Activated T-cell treated with anti-CD3 and anti-CD28 coated beads, Interleukin-2, amount 50 U/mL, for 24 hours (primary cell): ENCODE measurements at places on chromosomes 5 and 9.

DNA sequence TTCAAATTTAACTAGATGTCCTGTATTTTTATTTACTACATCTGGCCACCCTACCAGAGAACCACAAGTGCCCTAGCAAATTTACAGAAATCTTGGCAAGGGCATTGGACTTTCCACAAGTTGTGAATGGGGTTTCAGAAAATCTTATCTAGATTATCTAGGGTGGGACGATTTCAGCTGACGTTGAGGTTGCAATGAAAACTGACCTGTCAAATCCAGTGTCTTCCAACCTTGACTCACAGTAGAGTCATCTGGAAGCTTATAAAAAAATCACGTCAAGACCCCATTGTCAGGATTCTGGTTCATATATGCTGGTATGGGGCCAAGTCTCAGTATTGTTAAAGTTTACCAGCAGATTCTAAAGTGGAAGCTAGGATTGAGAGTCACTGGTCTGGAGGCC, 109.6 kb upstream of the ACTBL2 start:
- DNase-seq, result no peak

DNA sequence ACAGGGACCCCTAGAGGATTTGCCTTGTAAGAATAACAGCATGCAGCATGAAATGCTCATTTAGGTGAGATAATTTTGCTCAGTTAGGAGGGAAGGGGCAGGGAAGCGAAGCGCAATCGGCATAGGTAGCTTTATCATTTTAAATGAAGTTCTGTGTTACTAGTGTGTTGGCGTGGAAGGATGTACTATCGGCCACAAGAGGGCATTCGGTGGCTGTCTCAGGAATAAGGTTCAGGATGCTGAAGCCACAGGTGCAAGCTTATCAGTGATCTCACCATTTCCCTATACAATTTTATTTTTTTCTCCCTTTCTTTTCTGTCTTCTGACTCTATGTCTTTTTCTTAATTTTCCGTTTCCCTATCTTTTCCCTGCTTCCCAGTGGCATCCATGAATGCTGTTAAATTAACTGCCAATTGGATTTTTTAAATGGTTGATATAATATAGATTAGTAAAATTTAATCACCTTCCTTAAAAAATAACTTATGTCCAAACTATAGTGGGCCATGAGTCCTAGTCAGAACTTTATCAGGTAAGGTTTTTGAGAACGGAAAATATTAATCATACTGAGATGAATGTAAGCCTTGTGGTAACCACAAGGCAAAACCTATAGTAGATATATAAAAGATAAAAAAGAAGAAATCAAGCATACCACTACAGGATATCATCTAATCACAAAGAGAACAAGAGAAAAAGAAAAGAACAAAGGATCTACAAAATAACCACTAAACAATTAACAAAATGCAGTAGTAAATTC, 1.2 kb upstream of the INSL6 start:
- peak; percentile 45 for DNase-seq

- no peak for DNase-seq
Measured at GRCh38 chr5:129459450-129459776, 685 bp upstream of the ADAMTS19 start.

GRCh38 chr5:75185763-75186162, 50.9 kb downstream of the ANKRD31 start:
- DNase-seq, result no peak

DNA sequence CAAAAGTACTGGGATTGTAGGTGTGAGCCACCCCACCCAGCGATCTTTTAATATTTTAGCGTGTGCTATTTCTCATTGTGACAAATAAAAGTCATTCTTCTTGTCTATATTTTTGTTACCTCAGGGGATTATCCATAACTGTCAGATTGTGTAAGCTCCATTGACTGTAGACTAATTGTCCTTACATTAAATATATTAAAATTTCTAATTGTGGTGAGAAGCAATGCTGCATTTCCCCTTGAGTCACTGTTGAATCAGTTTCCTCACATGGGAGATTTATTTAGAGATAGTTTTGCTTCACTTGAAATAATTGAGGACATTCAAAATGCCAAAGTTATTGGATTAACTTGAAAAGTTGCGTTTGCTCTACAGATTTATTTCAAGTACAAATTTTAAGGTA, 782.4 kb upstream of the WWC1 start:
- DNase-seq, result no peak

DNA sequence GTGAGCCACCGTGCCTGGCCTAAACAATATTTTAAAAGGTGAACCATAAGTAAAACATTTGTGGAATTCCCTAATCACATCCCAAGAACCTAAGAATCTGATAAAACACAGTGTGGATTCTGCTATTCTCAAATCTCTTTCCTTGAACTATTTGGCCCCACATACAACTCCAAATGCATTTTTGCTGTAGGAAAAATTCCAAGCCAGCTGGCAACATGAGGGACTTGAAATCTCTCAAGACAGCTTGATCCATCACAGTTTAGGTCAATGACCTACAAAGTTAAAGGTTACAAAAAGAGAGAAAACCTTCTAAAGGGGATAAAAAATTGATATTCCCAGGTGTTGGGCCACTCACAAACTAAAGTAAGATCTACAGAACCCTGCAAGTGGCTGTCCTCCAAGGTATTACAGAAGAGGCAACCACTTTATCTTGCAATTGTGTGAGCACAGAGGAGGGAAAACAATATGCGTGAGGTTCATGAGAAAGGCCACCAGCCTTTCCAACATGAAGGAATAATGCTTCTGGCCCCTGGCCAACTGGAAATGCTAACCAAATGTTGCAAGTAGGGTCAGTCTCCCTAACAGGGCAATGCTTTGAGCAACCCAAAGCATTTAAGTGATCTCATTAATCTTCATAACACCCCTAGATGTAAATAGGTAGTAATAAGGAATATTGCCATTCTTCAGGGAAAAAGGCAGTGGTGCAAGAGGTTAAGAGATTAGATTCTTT, 221.4 kb downstream of the SEMA5A start:
- DNase-seq, result no peak
